ENCODE measurements at places on chromosomes 2 and 18.

GRCh38 chr2:64846177-64846576, 143.0 kb upstream of the SLC1A4 start:
- DNase-seq: no peak

DNA sequence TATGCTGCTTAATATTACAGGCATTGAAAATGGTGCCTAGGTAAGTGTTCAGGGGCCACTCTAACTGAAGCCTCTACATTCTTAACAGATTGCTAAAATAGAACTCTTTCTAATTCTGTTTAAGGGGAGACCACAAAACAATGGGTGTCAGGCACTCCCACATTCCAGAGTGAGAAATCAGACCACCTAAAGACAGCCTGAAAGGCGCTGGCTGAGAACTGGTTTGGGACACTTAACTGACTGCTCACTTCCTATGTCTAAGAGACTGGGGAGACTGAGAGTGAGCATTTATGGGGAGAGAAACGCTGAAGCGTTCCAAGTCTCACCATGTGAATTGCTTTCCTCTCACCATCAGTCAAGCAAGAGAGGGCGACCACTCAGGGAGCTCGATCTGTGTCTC, 108.8 kb upstream of the ITGB6 start:
- no peak for DNase-seq

GRCh38 chr2:85995648-85996529, 107.1 kb upstream of the ST3GAL5 start:
- DNase-seq: no peak

- no peak for DNase-seq
These were observed 436.6 kb downstream of the LRATD1 start for GRCh38 chr2:15069149-15069548.

DNA sequence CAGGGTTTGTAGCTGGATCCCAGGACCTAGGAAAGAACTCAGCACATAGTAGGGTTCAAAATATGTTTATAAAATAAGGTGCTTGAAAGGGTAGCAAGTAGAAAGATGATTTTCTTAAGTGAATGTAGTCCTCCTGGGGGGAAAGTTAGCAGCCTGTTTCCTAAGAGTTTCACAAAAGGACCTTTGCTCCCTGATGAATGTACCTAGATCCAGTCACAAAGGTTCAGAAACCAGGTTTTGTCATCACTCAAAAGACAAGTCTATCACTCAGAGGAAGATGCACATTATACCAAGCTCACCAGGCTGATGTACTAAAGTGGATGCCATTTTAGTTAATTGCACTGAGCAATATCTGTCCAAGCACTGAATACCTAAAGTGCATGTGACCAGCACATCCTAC, 378.2 kb downstream of the BCL11A start:
- DNase-seq: no peak

DNA sequence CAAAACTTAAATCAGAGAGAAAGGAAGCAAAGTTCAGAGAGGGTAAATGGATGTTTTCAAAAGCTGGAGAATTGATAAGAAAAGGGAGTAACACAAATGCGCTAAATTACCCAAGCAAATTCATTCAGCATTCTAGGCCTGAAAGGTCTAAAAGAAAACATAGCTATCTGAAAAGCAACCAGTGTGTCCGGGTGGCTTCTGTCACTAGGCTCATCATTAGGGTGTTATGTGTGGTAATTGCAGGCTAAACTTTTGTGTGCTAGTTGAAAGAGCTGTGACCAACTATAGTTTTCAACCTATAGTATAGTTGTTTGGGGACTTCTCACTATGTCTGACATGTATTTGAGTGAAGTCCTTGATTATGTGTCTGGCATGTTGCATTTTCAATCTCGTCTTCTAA, 839.6 kb upstream of the ZEB2 start:
- DNase-seq: no peak

DNA sequence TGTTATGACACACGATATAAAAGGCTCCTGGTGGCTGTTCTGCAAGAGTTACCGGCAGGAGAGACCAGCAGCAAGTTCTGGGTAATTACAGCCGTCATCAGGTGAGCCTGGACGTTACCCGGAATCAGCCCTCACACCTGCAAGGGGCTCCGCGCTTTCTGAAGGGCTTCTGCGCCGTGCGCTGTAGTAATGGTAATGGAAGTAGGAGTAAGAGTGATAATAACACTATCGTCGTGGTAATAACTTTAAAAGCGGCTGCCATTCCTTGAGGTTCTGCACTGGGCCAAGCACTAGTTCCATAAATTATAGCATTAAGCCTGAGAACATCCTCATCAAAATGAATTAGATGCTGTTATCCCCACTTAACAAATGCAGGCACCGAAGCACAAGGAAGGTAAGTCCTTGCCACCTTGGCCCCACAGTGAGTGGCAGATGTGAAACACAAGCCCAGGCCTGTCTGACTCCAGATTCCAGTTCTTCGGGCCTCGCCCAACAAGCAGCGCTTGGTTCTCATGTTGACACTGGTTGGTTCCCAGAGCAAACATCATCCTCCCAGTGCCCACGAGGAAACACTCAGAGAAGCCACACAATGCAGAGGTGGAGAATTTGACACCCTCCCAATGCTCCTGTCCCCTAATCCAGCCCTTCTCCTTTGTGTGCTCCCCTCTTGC, 205.2 kb downstream of the EIPR1 start:
- DNase-seq: no peak

DNA sequence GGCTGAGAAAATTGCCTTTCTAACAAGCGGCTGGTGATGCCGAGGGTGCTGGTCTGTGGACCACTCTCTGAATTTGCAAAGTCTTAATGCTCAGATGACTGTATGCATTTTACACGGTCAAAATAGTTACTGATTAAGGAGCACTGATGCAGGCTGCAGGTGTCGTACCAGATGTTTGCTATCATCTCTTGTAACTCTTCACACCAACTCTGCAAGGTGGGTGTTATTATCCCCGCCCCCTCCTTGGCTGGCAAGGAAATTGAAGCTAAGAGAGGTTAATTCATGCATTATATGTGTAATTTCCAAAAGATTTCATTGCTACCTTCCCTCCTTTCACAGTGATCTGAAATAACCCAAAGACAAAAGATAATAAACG, 13.0 kb upstream of the LBH start:
- DNase-seq: no peak

- DNase-seq: no peak
These were observed 91.6 kb downstream of the PRKRA start for GRCh38 chr2:178359192-178359912.

- DNase-seq: no peak
These were observed 5.2 kb upstream of the CHCHD5 start for GRCh38 chr2:112579241-112579640.

- DNase-seq: no peak
These were observed 70.7 kb downstream of the TANK start for GRCh38 chr2:161230959-161231358.

- DNase-seq: no peak
These were observed 565.1 kb downstream of the PIK3C3 start for GRCh38 chr18:42520138-42520537.

- no peak for DNase-seq
These were observed 2.8 kb downstream of the ITGB1BP1 start for GRCh38 chr2:9420495-9420894.

DNA sequence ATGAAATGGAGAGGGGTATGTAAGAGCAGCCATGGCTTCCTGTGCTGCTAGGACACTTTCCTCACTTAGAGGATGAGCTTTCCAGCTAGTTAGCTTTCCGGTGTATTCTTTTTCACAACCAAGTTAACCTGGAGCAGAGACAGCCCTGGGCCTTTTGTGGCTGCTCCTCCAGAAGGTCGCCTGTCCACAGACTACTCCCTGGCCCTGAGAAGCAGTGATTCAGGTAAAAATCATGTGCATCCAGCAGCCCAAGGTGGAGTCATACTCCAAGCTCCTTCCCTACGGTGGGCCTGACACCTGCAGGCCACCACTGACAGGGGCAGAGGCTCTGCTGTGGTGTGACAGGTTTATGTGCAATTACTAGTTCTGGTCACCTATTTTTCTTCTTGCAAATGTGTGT, 187.2 kb downstream of the ANKRD30B start:
- DNase-seq: no peak

DNA sequence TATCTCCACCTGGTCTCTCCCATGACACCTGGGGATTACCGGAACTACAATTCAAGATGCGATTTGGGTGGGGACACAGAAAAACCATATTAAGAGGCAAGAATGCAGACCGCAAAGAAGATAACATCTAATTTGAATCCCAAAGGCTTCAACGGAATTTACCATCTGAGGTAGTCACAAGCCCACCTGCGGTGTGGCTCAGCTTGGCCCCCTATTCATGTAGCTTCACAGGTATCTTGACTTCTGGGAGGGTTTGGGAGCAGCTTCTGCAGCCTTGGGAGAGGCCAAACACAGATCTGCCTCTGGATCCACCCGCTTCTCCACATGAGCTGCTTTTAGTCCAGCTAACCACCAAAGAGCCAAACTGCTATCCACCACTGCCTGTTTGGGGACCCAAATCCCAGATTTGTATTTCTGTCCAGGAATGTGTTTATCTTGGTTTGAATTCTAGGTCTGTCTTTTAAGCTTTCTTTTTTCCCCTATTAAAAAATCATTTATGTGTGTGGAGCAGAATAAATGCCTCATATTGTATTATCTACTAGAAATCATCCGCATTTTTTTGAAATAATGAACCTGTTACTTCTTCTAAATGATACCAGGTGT, 247.6 kb downstream of the DLGAP1 start:
- no peak for DNase-seq

- no peak for DNase-seq
These were observed 70.7 kb downstream of the MYOM1 start for GRCh38 chr18:3148930-3149535.

DNA sequence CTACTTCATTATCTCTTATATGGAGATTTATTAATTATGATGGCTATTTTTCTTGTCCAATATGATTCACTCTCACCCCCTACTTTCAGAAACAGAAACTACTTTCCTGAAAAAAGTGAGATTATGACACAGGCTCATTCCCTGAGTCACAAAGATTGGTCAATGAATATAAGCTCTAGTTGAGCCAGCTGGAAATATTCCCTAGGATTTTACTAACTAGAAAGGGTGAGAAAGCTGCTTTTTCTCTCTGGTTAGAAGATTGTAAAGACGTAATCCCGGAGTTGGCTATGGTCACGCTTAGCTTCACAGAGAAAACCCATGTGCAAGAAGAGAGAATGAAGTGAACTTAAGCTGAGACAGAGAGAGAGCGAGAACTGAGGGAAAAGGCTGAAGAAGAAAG, 223.7 kb upstream of the SMAD7 start:
- DNase-seq: no peak

GRCh38 chr2:157790780-157791179, 85.3 kb downstream of the ACVR1 start:
- DNase-seq: no peak

- DNase-seq: no peak
These were observed 83.5 kb upstream of the ASAP2 start for GRCh38 chr2:9123069-9123468.

GRCh38 chr2:49379406-49379805, 225.1 kb upstream of the FSHR start:
- DNase-seq: no peak

GRCh38 chr2:224166654-224167053, 127.6 kb upstream of the SERPINE2 start:
- no peak for DNase-seq

DNA sequence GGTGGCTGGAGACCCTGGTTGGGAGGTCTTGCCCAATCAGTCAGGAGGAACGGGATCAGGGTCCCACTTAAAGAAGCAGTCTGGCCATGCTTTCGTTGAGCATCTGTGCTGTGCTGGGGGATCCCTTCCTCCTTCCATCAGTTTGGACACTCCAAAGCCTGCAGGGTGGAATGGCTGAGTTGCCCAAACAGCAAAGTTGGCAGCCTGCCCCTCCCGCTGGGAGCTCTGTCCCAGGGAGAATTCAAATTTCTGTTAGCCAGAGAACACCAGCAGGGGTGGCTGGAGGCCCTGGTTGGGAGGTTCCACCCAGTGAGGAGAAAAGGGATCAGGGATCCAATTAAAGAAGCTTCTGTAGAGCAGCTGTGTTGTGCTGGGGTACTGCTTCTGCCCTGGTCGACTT, 96.9 kb upstream of the CTAGE1 start:
- DNase-seq: no peak

- no peak for DNase-seq
These were observed 221.7 kb upstream of the SH3BP4 start for GRCh38 chr2:234730066-234730640.

GRCh38 chr18:240175-240574, 27.7 kb downstream of the THOC1 start:
- no peak for DNase-seq

GRCh38 chr2:84908948-84909713, 3.7 kb downstream of the TMSB10 start:
- no peak for DNase-seq

GRCh38 chr18:48308027-48308635, 101.1 kb downstream of the ZBTB7C start:
- no peak for DNase-seq

- no peak for DNase-seq
These were observed 29.4 kb downstream of the NLRC4 start for GRCh38 chr2:32235315-32235714.

DNA sequence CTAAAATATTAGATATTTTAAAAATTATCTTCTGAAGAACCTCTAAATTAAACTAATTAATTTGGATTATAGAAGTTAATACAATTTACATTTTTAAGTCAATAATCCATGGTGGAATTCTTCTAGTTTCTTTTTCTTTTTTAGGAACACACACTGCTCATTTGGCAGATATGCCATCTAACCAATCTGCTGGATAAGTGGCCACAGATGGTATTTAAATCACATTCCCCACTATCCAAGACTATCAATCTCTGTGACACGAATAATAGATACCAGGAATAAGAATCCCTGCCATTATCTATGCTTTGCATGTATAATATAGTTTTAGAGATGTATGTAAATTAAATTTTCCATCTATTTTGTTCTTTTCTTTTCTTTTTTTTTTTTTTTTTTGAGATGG, 58.5 kb downstream of the CABYR start:
- DNase-seq: no peak

- DNase-seq: no peak
These were observed 100.4 kb downstream of the MMADHC start for GRCh38 chr2:149487189-149487588.

GRCh38 chr2:9756692-9757250, 86.5 kb upstream of the TAF1B start:
- DNase-seq: no peak

GRCh38 chr2:21361957-21362486, 238.3 kb downstream of the TDRD15 start:
- no peak for DNase-seq

DNA sequence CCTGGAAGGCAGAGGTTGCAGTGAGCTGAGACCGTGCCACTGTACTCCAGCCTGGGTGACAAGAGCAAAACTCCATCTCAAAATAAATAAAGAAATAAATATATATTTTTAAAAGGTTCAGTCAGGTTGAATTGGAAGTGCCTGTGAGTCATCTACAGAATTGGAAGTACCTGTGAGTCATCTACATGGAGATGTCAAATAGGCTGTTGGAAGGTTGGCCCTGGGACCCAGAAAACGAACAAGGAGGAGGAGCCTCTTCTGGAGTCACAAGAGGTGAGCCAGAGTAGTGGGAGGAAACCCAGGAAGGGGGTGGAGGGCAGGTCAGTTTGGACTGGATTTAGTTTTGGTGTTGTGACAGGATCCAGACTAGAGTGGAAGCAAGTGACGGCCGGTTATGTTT, 15.2 kb upstream of the SCYGR1 start:
- no peak for DNase-seq
